CD4-positive, alpha-beta T cell (primary cell): ENCODE measurements at places on chromosomes 4 and X.

GRCh38 chr4:143514169-143514495 lies 630 bp downstream of the SMARCA5 start:
- no peak for DNase-seq

- no peak for DNase-seq
Measured at GRCh38 chr4:36757580-36758311, 476.3 kb downstream of the DTHD1 start.

DNA sequence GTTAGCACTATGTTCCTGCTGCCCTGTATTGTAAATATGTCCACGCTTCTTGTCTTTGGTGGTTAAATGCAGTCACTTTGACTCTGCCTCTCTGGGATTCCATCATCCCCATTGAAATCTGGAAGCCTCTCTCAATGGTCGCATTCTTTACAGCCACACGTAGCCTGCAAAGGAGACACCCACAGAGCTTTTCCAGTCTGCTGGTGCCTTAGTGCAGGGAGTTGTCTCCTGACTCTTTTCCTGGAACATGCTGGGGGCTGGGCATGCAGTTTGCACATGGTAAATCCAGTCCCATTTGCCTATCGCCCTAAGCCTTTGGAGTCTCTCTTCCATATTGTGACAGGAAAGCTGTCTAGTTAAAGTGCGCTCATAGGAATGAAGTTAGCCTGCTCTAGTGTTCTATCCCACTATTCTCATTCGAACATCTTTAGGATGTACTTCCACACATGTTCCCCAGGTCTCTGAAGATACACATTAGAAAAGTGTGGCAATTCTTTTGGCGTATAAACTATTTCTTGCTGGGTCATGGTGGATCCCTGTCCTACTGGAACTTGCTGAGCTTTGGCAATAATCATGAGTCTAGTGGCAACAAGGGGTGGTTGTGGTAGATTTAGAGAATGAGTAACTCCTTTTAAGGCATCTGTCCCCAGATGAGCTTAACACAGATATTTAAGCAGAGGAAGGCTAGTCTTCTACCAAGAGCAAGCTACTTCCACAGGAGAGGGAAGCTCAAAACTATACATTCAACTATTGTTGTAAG lies 33.7 kb downstream of the COQ2 start:
- DNase-seq, result no peak

- no peak for DNase-seq
Measured at GRCh38 chrX:129780441-129781105, 824 bp downstream of the SASH3 start.

- DNase-seq, result no peak
Measured at GRCh38 chrX:53717205-53717604, 30.7 kb upstream of the HUWE1 start.

GRCh38 chr4:84503495-84504437 lies 4.7 kb upstream of the NKX6-1 start:
- DNase-seq, result no peak

DNA sequence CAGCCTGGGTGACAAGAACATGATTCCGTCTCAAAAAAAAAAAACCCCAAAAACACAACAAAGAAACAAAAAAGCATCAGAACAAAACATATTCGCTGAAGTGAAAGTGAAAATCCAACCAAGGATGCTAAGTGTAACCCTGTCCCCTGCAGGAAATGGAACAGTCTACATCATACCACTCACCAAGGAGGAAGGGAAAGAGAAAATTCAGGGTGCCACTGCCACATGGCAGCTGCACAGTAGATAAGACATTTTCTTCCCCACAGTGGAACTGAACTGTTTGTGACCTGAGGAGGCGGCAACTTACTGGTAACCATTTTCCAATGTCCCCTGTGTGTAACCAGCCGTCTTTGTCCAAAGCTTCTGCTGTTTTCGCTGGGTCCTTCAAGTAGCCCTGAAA lies 28.2 kb upstream of the CENPU start:
- DNase-seq, result peak; percentile 22

DNA sequence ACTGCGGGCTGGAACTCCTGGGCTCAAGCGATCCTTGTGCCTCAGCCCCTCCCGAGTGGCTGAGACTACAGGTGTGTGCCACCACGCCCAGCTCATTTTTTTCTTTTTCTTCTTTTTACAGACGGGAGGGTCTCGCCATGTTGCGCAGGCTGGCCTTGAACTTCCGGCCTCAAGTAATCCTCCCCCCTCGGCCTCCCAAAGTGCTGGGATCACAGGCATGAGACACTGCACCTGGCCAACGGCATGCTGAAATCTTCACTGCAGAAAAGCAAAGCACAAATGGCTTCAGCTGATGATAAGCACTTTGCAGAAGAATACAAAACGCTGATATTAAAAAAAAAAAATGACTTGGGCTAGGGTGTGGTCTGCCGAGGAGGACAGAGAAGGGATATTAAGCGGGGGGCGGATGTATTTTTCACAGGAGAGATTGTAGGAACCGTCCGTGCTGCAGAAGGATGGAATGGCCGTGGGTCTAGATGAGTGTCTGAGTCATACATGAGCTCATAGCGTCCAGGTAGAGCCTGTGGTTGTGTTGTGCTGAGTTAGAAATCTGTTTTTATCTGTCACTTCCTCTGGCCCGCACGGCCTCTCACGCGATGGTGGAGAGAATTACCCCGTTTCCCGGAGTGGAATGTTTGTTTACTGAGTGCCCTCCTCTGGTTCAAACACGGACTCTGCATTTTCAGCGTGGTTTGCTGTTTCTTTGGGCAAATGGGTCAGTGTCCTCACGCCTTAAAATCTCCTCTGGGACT lies 8.5 kb upstream of the AKAP17A start:
- no peak for DNase-seq

DNA sequence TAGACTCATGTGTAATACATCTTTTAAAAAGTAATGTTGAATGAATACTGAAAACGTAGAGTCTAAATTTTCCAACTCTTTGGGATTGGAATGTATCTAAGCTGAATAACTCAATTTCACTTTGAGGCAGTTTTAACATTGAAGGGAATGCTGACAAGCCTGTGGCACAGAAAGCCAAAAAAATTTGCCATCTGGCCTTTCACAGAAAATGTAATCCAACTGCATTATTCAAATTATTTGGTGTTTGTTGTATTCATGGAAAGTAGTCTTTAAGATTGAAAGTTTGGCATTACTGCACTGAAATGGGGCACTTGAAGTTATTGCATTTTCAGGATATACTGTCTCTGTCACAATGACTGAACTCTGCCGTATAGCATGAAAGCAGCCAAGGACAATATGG lies 186.9 kb downstream of the FRMPD4 start:
- no peak for DNase-seq

DNA sequence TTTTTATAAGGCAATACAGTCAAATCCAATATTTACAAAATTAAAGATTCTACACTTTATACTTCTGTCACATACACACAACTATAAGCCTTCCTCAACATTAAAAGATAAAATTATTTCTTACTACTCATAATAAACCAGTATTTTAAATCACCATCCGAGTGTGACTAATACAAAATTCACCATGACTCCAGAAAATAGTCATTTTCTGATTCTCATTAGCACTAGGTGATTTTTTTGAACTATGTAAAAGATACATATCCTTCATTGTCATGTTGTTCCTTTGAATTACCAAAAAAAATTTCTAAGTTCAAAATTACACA lies 646 bp upstream of the SLC7A11 start:
- no peak for DNase-seq

GRCh38 chr4:152976212-152976761 lies 40.2 kb downstream of the FHDC1 start:
- no peak for DNase-seq

GRCh38 chrX:136674270-136674985 lies 26.5 kb downstream of the CD40LG start:
- DNase-seq, result peak; percentile 26

DNA sequence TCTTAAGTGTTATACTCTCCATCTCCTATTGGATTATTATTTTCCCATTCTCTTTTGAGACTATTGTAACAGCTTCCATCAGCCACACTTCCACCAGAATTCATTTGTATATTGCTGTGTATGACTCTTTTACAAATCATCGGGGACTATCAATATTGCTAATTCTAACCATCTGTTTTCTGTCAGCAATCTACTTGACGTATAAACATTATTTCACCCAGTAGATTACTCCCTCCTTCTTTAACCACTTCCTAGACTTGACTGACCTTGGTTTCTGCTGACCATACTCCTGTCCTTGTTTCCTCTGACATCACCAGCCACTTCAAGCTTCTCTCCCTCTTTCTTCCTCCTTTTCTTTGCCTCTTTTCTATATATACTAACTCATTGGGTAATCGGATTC lies 402.9 kb downstream of the PCDH18 start:
- DNase-seq, result no peak

GRCh38 chrX:73447311-73447794 lies 500 bp downstream of the CDX4 start:
- DNase-seq, result no peak

- no peak for DNase-seq
Measured at GRCh38 chr4:88836216-88836615, 138.6 kb upstream of the NAP1L5 start.

DNA sequence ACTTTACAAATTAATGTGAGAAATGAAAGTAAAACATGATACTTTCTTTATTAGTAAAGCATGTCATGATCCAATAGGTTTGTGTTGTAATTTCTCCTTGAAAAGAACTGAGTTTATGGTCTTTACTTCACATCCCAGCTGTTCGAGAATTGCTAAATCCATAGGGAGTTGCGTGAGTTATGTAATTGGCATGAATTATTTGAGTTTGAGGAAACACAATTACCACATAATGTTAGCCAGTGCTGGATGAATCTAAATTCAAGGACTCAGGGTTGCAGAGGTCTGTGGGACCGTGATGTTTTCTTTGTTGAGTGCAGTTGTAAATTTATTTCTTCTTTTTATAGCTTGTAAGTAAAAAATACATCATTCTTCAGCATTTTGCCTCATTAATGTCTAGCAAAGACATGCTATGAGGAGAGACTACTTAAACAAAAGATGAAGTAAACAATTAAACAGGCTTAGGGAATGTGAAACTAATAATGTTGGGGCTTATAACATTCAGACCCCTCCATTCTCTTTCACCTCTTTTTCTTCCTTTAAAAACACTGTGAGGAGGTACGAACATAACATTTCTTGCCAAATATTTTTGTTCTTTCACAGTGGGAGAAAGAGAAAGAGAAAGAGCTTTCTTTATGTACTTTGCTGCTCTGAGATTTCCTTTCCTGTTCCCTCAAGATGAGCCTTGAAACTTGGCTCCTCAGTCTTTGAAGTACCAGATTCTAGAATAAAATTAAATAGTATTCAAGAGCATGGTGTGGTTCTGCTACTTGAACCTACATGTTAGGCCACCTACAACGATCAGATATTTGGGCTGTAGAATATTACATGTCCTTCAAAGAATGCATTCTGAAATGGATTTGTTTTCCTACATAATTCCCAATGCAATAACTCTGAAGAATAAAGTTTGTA lies 159.6 kb upstream of the ANK2 start:
- no peak for DNase-seq

DNA sequence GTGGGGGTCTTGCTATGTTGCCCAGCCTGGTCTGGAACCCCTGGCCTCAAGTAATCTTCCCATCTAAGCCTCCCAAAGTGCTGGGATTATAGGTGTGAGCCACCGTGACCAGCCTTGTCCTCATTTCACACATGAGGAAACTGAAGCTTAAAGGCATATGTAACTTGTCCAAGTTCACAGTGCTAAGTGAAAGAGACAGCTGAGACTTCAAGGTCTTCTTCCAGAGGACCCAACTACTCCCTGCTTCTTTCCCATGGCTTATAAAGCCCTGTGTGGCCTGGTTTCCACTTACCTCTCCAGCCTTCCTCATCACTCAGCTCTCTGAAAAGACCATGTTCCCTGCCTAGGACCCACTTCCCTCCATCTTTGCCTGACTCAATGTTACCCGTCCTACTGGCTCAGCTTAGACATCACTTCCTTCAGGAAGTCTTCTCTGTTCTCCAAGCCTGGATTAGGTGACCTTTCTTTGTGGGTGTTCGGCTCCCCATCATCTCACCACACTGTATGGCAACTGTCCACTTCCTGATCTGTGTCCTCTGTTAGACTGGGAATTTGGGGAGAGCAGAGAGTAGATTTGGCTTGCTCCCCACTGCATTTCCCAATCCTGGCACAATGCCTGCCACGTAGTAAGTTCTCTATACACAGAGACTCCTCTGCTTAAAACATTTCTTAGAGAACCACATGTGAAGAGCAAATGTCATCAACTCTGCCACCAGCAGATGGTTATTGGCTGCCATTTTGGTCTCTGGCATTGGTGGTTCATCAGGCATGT lies 30.4 kb upstream of the LAMP2 start:
- no peak for DNase-seq

DNA sequence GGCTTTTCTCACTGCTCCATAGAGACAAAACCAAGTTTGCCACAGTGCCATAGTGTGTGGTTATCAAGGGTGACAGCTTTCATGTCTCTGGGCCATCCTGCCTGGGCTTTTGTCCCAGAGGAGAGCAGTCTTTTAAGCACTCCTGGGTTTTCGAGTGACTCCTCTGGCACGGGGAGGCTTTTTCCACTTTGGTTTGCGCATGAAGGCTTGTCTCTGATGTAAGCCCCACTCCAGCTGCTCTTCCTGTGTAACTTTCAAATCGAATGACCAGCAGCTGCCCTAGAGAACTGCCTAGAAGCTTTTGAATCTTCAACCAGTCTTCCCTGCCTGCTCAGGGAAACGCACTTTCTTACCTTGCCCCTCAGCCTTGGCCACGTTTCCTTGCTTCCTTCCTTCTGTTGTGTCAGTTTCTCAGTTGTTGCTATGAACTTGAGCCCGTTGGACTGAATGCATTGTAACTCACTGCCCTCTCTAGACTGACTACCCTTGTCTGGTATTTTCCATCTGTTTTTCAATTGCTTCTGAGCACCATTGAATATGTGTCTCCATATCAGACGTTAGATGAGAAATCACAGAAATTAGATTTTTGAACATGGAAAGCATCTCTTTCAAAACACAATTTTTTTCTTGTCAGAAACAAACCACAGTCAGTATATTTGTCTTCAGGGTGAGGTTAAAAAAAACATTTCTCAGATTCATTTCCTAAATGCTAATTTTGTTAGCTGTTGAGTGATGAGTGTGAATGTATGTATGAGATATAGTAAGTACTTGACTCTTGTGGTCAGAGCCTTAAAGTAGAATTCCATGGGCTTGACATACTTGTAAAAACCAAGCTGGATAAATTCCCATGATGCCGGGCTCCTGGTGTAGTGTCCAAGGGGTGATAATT lies 45.3 kb downstream of the SLC9A6 start:
- no peak for DNase-seq

DNA sequence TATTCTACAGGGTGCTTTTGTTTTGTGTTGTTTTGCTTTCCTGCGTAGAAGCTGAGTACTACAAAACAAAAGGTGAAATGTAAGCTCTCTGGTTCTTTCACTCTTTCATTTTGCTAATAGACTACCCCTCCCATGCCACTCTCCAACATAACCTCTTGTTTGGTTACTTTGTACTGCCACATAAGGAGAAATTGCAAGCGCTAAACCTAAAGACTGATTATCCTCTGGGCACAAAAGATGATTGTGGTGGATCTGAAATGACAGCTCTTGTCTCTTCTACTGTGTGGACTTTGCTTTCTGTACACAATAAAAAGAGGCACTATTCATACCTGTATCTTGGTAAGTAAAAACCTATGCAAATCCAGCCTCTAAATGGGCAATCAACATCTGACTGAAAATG lies 5.3 kb downstream of the MBNL3 start:
- DNase-seq, result no peak
